ENCODE measurements at places on chromosomes 3 and 15. TPM values are rescaled to one million over a fixed set of nuclear protein-coding genes. Genes with fewer than 3 reads are reported as not detected.

The C3orf49 gene
- polyA plus RNA-seq: not detected

The ALDH1A2 gene
- polyA plus RNA-seq: 0.24 TPM

The INAFM2 gene
- 7.0 TPM for polyA plus RNA-seq

The ACSBG1 gene
- 0.10 TPM for polyA plus RNA-seq

The SQOR gene
- polyA plus RNA-seq: 88.4 TPM

The OXSM gene
- polyA plus RNA-seq: 13.9 TPM

The SLC12A1 gene
- not detected for polyA plus RNA-seq

The SSUH2 gene
- polyA plus RNA-seq: 0.51 TPM

All from esophagus (tissue), 2 donors.